ENCODE measurements at places on chromosomes 3 and 15.

GRCh38 chr3:17052363-17052762 lies 167.6 kb downstream of the PLCL2 start:
- DNase-seq, result no peak

GRCh38 chr3:25787689-25788088 lies 2.2 kb upstream of the OXSM start:
- no peak for DNase-seq

- DNase-seq, result no peak
These were observed 18.9 kb downstream of the CX3CR1 start for GRCh38 chr3:39260957-39261356.

- DNase-seq, result no peak
These were observed 152.3 kb downstream of the IGF1R start for GRCh38 chr15:98800437-98801233.

DNA sequence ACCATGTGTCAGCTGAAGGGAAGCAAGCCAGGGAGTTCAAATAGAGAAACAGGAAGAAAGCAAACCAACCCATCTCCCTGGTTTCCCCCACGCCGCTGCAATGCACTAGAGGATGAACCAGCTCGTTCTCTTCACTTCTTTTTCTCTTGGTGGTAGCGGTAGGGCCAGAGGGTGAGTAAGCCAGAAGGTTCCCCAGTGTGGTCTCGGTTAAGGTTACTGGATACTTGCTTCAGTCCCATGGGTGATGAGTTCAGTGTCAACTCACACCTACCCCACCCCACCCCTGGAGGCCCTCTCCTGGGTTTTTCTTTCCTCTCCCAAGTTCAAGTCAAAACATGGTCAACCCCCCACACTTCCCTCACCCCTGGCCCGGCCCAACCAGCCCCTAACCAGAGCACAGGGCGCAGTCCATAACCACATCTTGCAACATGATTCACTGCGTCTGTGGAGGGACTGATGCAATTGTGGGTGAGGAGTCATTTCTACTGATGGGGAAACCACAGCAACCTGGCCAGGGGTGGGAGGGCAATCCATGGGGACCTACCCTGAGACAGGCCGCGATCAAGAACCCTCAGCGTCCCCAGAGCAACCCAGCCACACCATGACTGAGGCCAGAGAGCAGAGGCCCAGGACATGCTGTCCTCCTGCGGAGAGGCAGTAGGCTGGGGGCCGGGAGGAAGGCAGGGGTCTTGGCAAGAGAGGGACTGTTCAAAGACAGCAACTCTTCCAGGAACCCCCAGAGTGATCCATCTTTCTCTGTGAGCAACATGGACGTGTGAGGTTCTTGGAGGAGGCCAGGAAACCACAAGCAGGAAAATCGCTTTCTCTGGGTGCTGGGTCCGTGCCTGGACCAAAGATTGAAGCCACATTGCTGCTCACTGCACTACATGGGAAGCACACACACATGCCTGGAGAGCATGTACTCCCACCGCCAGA lies 276.6 kb downstream of the UACA start:
- DNase-seq, result no peak

DNA sequence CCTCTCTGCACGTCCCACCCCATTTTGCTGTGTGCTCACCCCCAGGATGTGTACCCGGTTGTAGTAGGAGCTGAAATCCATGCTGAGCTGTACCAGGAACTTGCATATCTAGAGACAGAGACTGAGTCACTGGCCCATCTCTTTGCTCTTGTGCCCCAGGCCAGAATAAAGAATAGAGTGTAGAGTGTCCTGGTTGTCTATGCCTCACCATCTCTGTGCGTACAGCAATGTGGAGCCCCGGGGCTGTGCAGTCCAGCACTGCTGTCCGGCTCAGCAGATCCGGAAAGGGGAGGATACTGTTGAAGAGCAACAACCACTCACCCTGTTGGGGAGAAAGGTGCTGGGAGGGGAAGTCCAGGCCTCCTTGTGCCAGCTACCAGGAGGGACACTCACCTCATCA lies 2.6 kb downstream of the DALRD3 start:
- DNase-seq, result no peak

DNA sequence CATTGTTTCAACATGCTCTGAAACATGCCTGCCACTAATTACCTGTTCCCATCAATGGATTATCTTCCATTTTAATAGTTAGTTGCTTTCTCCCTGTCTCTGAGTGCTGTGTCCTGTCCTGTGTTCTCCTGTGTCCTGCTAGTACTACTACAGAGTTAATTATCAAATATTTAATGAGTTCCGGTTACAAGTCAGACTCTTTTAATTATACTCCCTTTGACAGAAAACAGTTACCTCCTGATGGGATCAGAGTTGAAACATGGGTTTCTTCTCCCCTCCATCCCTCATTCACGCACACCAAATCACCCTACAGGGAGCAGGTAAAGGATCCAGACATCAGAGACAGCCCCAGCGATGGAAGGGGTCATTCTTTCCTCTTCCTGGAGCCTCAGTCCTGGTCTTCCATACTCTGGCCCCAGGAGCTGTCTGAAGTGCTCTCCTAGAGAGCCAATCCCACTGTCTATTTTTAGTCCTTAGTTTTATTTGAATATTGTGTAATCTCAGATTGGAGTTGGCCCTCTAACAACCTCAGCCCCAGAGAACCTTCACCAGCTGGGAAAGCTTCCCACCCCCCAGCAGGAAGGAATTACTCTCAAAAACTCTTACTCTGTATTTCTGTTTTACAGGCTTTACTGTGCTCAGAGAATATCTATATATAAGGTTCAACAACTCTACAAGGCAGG lies 137.0 kb upstream of the C2CD4B start:
- DNase-seq, result no peak

GRCh38 chr15:88401251-88401995 lies 65.8 kb downstream of the MRPL46 start:
- DNase-seq, result no peak

DNA sequence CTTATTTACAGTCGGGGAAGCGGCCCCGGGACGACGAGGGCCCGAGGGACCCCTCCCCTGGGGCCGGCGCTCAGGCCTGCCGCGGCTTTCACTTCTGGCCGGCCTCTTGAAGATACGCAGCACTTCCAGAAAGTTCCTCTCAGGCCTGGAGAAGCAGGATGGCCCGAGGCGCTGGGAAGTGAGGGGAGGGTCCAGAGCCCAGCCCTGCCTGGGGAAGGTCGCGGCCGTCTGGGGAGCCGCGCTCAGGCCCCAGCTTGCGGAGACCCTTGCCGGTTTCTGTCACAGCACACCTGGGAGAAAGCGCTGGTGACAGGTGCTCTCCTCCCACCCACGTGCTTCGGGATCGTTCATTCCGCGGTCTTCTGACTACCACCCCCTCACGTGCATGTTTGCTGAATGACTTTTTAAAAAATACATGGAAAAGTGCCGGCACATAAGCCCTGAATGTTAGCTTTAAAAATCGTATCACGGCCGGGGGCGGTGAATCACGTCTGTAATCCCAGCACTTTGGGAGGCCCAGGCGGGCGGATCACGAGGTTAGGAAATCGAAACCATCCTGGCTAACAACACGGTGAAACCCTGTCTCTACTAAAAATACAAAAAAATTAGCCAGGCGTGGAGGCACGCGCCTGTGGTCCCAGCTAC lies 727 bp upstream of the TM2D3 start:
- no peak for DNase-seq

DNA sequence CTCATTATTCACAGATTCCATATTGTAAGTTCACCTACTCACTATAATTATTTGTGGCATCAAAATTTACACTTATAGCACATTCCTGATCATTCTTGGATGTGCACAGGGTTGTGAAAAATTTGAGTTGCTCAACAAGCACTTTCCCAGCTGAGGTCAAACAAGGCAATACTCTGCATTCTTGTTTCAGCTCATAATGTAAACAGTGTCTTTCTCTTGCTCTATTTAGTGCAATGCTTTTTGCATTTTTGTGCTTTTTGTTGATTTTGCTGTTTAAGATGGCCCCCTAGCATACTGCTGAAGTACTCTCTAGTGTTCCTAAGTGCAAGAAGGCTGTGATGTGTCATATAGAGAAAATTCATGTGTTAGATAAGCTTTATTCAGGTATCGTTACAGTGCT lies 66.7 kb upstream of the TNIK start:
- no peak for DNase-seq

DNA sequence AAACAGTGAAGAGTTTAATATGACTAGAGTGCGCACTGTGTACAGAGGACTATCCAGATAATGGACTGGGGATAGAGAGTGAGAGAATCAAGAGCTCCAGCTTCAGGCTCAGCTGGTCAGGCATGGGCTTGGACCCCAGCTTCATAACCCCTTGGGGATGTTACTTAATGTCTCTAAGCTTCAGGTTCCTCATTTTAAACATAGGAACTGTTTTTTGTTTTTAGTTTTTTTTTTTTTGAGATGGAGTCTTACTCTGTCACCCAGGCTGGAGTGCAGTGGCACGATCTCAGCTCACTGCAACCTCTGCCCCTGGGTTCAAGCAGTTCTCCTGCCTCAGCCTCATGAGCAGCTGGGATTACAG lies 9.9 kb upstream of the BRPF1 start:
- no peak for DNase-seq

DNA sequence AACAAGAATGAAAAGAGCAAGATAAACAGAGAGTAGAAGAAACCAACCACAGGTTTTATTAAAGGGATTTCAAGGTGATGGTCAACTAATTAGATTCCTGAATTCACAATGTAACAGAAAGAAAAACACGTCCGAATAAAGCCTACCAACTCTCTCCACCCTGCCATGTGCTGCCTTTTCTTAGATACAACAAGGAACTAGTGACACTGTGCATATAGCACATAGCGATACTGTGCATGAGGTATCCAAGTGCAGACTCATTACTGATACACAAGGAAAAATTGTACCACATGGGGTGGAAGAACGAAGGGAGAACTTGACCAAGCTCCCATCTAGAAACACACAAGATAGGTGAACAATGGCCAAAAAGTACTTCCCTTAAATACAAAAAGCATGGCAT lies 154.6 kb downstream of the MAGI1 start:
- DNase-seq, result no peak

GRCh38 chr15:100341750-100342560 lies at the start of gene ADAMTS17:
Gene ADAMTS17, minus strand, starts transcription at chr15:100341975. Its CDS starts 76 bp downstream, at chr15:100341899.
- DNase-seq, result no peak

DNA sequence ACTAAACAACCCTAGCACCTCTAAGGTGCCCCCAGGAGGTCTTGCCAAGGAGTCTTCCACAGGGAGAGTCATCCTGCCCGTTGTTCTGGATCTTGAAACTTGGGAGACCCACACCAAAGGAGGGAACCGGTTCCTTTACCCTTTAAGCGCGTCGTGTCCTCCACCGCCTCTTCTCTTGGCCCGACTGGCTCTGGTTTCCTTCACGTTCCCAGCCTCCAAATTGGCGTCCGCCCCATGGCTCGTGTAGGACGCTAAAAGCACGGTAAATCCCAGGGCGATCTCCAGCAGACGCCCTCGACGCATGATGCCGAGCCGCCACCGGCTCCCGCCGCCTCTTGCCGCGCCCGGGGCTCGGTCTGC lies 1.1 kb downstream of the FBN1 start:
- no peak for DNase-seq

- DNase-seq, result no peak
These were observed 140.4 kb downstream of the ANO10 start for GRCh38 chr3:43481375-43481774.

DNA sequence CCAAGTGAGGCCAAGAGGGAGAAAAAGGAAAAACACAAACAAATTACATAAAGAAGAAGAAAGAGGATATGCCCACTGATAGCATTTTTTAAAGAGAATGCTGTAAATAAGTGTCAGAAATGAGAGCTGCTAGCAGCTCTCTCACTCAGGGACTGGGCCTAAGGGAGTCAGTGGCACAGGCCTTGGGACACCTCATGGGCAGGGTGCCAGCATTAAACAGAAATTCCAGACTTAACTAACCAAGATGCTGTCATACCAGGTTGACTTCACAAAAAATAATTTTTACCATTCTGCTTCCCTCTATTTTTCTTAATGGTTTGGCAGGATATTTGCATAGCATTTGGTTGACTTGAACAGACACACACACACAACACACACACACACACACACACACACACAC lies 92.3 kb upstream of the ADAMTSL3 start:
- DNase-seq, result no peak

DNA sequence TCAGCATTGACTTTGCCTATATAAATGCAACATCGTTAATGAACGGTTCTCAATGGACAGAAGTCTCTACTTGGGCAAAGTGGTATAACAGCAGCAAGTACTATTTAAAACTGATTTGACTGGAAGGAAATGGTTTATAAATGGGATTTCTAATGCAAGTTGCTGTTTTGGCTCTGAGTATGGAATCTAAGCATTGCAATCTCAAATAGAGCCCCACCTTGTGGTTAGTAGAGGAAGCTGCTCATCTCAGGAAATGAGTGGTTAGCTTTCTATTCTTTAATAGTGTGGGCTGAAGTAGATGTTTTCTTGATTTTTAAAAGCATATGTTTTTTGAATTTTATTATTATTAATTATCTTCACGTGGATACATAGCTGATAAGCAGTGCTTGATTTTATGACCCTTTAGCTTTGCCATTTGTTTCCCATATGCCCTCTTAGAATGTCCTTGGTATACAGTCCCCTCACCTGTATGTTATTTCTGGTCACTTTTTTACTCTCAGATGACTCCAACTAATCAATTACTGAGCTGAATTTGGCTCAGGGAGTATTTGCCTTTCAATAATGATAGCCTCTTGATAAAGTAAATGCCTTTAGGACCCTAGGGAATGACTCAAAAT lies 67.1 kb downstream of the OXSM start:
- peak; percentile 16 for DNase-seq

- no peak for DNase-seq
These were observed 133.8 kb upstream of the TMC3 start for GRCh38 chr15:81507831-81508230.

DNA sequence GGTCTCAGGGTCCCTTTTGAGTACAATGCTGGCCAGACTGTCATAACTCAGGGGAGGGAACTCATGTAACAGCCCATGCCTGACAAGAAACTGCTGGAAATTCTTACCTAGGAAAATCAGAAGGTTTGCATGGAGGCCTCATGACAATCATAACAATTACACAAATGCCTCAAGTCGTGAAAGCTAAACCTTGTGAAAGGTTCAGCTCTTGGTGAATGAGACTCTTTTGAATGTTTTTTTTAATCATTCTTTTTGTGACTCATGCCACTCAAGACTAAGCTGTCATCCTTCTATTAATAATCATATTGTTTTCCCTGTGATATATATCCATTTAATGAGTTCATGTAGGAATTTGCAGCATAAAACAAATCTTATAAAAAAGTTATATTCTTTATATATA lies 61.4 kb upstream of the LEKR1 start:
- DNase-seq, result no peak

DNA sequence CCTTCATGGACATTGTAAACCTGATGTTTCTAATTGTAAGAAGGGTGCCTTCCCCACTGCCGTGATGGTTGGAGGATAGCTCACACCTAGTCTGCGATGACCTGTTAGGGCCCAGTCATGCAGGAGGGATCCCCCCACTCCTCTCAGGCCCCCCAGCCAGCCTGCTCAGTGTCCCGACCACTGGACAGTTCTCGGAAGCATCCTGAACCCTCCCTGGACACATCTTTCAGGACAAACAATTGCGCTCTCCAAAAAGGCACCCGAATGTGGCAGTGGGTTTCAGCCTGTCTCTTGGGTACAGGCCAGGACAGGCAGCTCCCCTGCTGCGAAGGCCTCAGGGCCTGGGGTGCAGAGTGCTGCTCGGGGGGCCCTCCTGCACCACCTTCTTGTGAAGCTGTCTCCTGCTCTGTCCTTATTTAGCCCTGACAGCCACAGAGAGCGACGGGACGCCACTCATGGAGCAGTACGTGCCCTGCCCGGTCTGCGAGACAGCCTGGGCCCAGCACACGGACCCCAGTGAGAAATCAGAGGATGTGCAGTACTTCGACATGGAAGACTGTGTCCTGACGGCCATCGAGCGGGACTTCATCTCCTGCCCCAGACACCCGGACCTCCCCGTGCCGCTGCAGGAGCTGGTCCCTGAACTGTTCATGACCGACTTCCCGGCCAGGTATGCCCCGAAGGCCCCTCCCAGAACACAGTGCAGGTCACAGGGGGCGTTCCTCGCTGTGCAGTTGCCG lies 132.3 kb downstream of the LRRK1 start:
- no peak for DNase-seq
